ENCODE measurements at places on chromosomes 16 and 17.
A peak's percentile ranks its signal among the peaks of the same experiment; 100 is the strongest.

DNA sequence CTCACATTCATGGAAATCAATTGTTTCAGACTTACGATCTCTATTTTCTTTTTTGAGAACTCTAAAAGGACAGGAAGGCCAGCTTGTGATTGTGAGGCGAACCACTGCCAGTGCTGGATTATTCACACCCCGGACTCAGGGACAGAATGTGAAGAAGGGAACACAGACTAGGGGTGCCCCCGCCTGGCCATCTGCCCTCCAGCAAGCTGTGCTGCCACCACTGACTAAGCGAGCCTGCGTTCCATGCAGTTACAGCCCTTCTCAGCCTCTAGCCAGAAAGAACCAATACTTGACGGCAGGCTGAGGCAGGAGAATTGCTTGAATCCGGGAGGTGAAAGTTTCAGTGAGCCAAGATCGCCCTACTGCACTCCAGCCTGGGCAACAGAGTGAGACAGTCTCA lies 2.8 kb downstream of the HAGH start:
- no peak for DNase-seq

GRCh38 chr17:50830352-50830751 lies 5.0 kb upstream of the WFIKKN2 start:
- no peak for DNase-seq

GRCh38 chr16:20023190-20023589 lies 50.5 kb downstream of the GPR139 start:
- DNase-seq, result no peak

DNA sequence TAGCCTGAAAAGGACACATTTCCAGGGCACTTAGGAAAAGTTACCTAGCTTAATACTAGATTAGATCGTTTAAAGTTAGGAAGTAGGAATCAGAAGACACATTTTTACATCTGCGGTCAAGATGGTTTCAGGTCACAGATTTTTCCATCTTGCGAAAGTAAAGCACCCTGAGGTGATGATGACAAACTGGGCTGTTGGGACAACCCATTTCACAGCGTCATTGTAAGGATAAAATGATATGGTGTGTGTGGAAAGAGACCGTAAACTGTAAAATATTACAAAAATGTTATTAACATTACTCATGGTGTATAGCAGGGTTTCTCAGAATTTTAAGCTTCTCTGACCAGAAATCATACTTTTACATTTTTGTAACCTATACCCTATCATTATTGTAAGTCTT lies 10.1 kb upstream of the MAP2K6 start:
- no peak for DNase-seq

- no peak for DNase-seq
Measured at GRCh38 chr17:55442953-55443683, 21.5 kb upstream of the MMD start.

GRCh38 chr17:35373534-35373983 lies at the start of gene SLFN11:
SLFN11 (minus strand) TSS chr17:35373621; CDS start chr17:35363807, 9,814 bp downstream.
- peak; percentile 77 for DNase-seq

DNA sequence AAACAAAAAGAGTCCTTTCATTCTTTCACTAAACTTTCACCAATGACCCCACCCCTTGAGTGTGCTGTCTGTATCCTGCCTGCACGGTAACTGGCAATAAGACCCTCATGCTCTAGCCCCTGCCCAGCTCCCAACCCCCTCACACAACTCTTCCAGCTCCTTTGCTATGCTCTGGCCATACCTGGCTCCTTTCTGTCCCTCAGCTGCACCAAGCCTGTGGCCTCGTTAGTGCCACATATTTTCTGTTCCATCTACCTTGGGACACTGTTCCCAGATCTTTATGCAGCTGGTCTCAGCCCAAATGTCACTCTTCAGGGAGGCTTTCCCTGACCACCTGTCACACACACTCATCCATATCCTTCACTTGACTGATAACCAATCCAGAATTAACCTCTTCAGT lies 47.3 kb downstream of the C16orf82 start:
- DNase-seq, result no peak

- DNase-seq, result no peak
Measured at GRCh38 chr17:10380631-10381408, 8.0 kb upstream of the MYH13 start.

- no peak for DNase-seq
Measured at GRCh38 chr17:68843522-68843921, 111.7 kb downstream of the ABCA8 start.

DNA sequence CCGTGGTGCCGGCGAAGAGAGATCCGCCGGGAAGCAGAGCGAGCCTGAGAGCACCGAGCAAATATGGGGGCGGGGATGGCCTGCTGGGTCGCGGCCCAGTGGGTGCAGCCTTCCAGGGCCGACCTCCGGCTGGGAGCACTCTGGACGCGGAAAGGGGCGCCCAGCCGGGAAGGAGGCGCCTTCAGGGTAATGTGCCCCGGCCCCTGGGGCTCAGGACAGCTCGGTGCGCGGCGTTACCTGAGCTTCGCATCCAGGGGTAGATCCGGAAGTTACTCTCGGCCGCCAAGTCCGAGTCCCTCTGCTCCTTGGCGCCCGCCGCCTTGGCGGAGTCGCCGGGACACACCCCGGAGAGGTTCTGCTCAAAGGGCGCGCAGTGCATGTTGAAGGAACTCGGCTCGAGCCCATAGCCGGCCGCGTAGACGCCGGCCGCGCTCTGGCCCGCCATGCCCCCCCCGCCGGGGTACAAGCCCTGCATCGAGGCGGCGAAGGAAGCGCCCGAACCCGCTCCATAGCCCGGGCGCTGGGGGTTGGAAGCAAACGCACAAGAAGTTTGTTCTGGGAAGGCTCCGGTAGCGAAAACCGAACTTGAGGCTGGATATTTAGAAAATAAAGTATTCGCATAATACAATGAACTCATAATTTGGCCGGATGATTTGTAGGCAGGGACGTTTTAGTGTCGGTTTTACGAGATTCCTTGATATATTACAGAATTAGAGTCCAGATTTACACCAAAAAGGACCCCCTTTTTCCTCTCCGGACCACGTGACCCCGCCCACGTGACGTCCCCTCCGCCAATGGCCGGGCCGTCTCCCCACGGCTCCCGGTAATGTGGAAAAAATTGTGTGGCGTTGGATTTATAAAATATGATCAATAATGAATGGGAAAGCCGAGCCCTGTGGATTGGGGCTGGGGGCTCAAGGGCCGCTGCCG lies at the start of gene HOXB7:
Gene HOXB7, minus strand, starts transcription at position 736 of the 930 bp plus-strand sequence. Its CDS starts 99 bp downstream, at position 637.
- peak; percentile 53 for DNase-seq

DNA sequence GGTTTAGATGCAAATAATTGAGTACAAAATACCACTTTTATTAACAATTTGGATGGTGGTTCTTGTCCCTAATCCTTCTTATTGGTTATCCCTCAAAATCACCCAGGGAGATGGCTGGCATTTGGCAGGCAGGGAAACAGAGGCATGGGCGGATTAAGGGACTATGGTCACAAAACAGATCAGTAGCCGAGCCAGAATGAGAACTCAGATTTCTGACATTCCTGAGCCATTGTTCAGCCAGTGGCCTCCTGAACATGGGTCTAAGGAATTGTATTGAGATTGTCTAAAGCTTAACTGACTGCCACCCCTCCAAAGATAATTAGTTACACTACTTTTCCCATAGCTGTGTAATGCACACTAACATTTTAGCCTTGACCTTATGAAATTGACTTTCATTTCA lies 88.4 kb downstream of the CHD9NB start:
- no peak for DNase-seq

DNA sequence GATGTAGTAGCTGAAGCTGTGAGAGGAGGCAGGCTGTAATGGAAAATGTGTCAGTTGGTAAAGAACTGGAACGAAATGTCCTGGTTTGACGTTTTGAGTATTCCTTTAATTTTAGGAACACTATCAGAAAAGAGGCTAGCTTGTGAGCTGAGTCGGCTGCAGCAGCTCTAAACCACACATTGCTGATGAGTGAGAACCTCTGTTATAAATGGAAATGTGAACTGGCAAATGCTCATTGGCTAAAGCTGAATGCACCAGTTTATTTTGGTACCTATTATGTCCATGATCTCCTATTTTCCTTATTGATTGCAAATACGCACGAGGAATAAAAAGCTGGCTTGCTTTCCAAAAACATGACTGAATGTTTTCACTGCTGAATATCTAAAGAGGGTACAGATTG lies 11.0 kb upstream of the WIPI1 start:
- no peak for DNase-seq

DNA sequence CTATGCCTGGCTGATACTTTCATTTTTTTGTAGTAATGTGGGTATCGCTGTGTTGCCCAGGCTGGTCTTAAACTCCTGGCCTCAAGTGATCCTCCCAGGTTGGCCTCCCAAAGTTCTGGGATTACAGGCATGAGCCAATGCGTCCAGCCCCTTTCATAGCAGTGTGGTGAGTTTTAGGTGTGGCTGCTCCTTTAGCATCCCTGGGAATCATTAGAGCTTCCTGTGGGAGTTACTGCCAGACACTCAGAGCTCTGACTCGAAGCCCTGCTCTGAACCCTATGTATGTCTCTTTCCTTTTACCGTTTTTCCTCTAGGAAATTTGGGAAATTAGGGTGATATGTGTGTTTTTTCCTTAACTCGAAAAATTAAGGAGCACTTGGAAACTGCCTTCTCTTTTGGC lies 44.5 kb downstream of the NDE1 start:
- DNase-seq, result no peak

GRCh38 chr16:14452066-14452465 lies 178.0 kb downstream of the PARN start:
- no peak for DNase-seq

GRCh38 chr17:7851438-7852261 lies 3.2 kb upstream of the TMEM88 start:
- peak; percentile 90 for DNase-seq

DNA sequence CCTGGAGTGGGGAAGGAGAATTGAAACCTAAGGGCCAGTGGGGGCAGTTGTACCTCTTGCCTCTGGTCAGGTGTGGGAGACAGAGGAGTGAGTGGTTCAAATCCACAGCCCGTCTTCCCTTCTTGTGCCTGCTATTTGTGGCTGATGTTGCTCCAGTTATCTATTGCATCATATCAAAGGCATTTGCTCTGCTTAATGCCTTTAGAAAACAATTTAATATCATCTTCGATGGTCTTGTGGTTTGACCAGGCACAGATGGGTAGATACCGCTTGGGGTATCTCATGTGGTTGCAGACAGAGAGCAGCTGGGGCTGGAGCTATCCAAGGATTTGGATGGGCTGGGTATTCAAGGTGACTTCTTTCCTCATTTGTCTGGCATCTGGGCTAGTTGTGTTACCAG lies 376.1 kb upstream of the RBFOX1 start:
- no peak for DNase-seq

- DNase-seq, result no peak
Measured at GRCh38 chr17:68457168-68457538, at the start of gene WIPI1. WIPI1 (minus strand) TSS chr17:68457496; CDS start chr17:68457421, 75 bp downstream.

GRCh38 chr17:752002-752619 lies at the start of gene GEMIN4:
GEMIN4 (minus strand) TSS chr17:752264; CDS start chr17:752142, 122 bp downstream.
- peak; percentile 93 for DNase-seq

GRCh38 chr16:29674188-29674587 lies 4.8 kb upstream of the QPRT start:
- DNase-seq, result no peak

GRCh38 chr16:30771726-30772125 lies 9.6 kb downstream of the RNF40 start:
- no peak for DNase-seq

- DNase-seq, result peak; percentile 72
Measured at GRCh38 chr16:30875871-30876801, 17.7 kb downstream of the BCL7C start.

DNA sequence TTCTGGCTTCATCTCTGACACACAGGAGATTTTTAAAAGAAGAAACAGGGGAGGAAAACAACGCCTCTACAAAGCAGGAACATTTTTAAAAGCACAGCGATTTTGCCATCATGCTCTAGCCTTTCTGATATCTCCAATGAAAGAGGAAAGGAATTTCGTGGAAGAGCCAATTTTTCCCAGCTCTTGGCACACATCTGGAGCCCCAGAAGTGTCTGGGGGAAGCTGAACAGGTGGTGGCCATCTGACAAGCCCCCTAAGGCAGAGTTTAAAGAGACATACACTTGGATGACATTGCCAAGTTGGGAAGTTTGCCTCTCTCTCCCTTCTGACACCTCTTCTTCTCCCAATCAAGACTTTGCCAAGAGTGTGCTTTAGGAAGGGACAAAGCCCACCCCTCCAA lies 82.1 kb downstream of the CCT6B start:
- DNase-seq, result no peak

GRCh38 chr16:86016201-86016965 lies 117.4 kb downstream of the IRF8 start:
- DNase-seq, result peak; percentile 57

DNA sequence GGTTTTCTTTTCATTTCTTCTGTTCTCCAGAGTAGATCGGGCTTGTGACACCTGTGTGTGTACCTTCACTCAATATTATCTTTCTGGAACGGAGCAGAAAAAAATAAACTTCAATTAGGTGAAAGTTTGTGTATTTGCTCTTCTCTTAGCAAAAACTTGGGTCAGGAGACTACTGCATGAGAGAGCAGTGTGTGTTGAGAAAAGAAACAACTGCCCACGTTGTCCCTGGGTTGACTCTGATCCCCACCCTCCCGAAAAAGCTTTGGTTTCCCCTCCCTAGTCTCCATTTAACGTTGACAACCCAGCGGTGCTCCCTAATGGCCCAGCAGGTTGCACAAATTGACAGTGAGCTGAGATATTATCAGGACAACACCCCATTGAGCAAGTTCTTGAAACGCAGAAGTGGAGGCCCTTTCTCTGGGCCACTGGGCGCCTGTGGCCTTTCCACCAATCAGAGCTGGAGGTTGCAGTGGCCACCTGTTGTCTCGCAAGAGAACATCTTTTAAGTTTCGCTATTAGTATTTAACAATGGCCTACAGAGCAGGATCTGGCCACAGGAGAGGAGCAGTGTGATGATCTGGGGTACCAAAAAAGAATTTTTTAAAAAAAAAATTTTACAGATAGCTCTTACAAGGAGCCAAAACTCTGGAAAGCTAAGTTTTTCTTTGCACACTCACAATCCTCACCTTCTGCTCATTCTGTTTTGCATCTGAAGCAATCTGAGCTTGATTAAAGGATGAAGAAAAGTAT lies 1.5 kb upstream of the TOX3 start:
- DNase-seq, result no peak

GRCh38 chr17:64115822-64116534 lies 14.0 kb downstream of the ERN1 start:
- no peak for DNase-seq

- DNase-seq, result no peak
Measured at GRCh38 chr17:309361-309888, 43.2 kb downstream of the RPH3AL start.

DNA sequence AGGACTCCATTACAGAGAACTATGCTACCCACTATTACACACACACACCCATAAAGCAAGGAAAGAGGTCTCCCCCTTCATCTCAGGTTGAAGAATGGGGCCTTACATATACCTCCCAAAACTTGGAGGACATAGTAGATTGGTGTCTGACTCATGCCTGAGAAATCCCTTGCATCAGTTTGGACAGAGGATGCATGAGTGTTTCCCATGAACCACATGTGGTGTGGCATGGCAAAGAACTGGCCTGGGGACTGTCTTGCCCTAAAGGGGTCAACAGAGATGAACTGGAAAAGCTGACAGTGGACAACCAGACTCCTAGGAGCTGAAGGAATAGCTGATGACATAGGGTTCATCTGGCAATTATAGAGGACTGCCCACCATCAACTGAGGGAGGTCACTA lies 54.0 kb downstream of the DYNLRB2 start:
- DNase-seq, result no peak

- no peak for DNase-seq
Measured at GRCh38 chr17:51853857-51854256, 304.7 kb downstream of the CA10 start.

All from CD4-positive, alpha-beta T cell treated with Interleukin-4 for 4 hours (primary cell).